ENCODE measurements at places on chromosomes 7 and 10.

GRCh38 chr10:110214371-110214826 lies 7.0 kb downstream of the MXI1 start:
- peak; percentile 17 for DNase-seq

- DNase-seq = no peak
These were observed at the start of gene SCIN for GRCh38 chr7:12570534-12571461. TSS of gene SCIN (plus strand) at chr7:12570720. CDS start at chr7:12570787, 67 bp downstream.

GRCh38 chr10:28386503-28386868 lies 83.6 kb upstream of the MPP7 start:
- no peak for DNase-seq

DNA sequence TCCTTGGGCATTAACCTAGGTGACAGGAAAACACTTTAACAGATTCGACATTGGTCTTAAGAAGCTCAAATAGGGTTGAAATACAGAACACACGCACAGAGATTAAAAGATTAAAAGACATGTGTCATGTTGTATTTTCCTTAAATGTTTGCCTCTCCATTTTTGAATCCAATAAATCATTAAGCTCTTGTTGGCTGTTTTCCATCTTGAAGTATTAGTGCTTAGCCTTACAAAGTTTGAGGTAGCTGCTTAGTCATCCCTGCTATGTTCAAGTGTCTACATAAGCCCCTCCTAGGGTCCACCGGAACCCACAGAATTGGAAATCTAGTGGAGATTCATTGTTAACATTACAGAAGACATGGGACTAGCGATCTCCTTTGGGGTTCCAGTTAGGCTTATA lies 12.7 kb upstream of the GJD4 start:
- DNase-seq = no peak

GRCh38 chr7:1672851-1673486 lies 2.9 kb downstream of the ELFN1 start:
- no peak for DNase-seq

GRCh38 chr7:36045830-36046341 lies 107.2 kb upstream of the EEPD1 start:
- DNase-seq = no peak

DNA sequence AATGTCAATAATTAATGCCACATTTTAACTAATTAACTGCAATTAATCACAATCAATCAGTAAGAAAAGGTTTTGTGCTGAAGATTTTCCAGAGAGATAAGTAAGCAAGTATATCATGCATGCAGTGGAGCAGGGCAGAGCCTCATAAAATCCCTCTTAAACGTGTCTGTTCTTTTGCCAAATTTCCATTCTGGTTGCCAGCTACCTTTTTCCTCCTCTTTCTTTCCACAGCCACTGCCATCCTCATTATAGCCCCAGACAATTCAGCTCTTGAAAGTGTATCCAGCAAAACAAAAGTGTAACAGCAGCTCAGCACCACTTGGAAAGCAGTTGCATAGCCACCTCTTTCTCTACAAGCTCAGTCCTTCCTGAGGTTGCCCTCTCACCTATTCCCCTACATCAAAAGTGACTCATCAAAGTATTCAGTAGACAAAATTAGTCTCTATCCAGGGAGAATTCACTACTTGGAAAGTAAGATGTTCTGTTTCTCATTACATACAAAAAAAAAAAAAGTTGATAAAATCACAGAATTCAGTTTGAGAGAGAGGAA lies 26.9 kb upstream of the EPHB6 start:
- no peak for DNase-seq

GRCh38 chr10:120460776-120461175 lies 3.7 kb downstream of the PLPP4 start:
- DNase-seq = peak; percentile 93

DNA sequence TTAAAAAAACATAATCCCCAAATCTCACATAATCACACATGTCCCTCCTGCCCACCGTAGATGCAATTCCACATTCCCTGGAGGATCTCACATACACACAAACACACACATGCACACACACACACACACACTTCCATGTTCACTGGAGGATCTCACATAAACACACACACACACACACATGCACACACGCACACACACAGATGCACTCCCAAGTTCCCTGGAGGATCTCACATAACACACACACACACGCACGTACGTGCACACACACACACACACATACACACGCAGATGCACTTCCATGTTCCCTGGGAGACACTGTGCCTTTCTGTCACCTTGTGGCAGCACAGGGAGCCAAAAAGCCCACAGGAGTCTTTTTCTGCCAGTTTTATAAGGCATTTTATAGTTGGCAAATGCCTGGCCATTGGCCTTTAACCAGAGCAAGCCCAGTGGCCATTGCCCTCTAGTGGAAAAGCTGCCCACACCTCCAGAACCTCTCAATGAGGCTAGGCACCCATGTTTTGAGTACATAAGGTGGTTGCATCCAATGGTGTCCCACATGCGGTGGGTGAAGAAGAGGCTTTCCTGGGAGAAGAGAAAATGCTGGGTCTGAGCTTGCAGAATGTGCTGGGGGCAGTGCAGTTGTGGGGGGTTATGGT lies 115.4 kb upstream of the ACBD5 start:
- DNase-seq = no peak

DNA sequence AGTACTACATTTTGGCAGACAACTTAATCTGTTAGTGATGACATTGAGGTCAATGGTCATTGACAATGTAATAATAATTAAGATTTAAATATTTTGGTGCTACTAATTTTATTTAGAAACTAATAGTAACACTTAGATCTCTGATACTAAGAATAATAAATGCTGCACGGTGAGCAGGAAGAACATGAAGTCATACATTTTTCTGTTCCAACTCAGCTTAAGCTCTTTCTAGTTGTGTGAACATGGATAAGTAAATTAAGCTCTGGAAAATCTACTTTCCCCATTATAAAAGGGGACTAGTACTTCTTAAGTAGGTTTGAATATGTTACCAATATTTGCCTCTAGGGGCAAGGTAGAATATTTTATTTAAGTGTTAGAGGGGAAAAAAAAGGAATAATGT lies 65.9 kb upstream of the MEOX2 start:
- DNase-seq = no peak

GRCh38 chr7:2360796-2361195 lies 6.2 kb downstream of the EIF3B start:
- DNase-seq = peak; percentile 31

GRCh38 chr7:152894295-152895170 lies 135.0 kb downstream of the ACTR3B start:
- no peak for DNase-seq

GRCh38 chr7:90825779-90826178 lies 229.7 kb downstream of the CDK14 start:
- DNase-seq = peak; percentile 88

GRCh38 chr10:32454148-32454547 lies 8.2 kb downstream of the CCDC7 start:
- no peak for DNase-seq

DNA sequence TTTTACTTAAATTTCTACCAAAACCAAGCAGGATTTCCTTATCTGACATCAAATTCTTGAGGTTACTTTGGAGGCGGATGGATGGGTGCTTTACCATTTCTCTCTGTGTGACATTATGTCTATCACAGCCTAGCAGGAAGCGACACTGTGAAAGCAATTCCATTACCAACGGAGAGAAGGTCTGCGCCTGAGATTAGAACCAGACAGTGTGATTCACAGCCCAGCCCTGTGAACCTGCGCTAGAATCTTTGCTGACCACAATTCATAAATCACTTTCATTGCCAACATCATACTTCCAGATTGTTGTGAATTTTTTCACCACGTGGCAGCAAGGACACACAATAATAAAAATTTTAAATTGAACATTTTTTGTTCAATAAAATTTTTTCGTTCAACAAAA lies 126.5 kb downstream of the CUBN start:
- peak; percentile 96 for DNase-seq

GRCh38 chr7:158828133-158829020 lies 932 bp downstream of the ESYT2 start:
- DNase-seq = peak; percentile 59

- peak; percentile 51 for DNase-seq
These were observed 161.0 kb upstream of the TRIM24 start for GRCh38 chr7:138299066-138299465.

DNA sequence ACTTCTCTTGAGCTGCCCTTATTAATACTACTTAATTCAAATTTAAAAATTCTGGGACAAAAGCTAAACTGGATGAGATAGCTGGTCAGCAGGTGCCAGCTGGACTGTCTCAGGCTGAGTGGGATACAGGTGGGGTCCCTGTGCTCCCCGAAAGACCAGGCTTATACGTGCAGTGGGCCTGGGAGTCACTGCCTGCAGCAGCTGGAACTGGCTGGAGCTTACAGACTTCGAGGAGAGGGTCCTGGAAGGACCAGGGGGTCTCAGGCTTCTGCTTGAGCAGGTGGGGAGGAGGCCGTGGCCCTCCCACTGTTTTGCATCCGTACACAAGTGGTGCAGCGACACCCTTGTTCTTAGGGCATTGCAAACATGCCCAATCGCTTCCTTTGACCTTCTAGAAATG lies 203.7 kb downstream of the GLRX3 start:
- DNase-seq = no peak

- peak; percentile 57 for DNase-seq
These were observed 878.5 kb downstream of the LRMDA start for GRCh38 chr10:76309741-76310587.

DNA sequence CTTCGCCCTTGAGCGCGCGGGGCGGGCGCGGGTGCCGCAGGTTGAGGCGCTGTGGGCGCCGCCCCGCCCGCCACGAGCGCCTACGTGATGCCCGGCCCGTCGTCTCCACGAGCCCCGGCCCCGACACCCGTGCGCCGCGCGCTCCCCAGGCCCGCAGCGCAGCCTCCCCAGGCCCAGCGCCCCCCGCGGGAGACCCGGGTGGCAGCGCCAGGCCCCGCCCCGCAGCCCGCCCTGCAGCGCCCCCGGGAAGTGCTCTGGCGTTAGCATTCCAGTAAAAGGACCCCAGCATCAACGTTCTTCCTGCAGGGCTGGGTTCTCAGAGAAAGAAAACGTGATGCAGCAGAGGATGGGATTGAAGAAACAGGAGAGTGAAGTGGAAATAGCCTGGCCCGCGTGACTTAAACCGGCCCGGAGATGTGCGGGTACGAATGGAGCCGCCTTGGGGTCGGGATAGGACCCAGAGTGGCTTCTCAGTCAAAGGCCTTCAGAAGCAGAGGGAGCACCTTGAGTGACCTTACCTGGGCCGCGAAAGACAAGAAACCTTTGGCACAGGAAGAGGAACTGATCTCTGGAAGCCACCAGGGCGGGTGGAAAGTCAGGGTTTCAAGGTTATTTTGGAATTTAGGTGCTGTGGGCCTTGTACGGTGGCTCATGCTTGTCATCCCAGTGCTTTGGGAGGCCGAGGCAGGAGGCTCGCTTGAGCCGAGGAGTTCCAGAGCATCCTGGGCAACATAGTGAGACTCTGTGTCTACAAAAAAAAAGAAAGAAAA lies 1.8 kb downstream of the PFKP start:
- DNase-seq = no peak

- DNase-seq = no peak
These were observed 655.9 kb downstream of the SDK1 start for GRCh38 chr7:3956949-3957348.

GRCh38 chr7:72275382-72276070 lies 136.6 kb downstream of the CALN1 start:
- DNase-seq = no peak

GRCh38 chr7:88635149-88635548 lies 124.4 kb upstream of the ZNF804B start:
- no peak for DNase-seq

DNA sequence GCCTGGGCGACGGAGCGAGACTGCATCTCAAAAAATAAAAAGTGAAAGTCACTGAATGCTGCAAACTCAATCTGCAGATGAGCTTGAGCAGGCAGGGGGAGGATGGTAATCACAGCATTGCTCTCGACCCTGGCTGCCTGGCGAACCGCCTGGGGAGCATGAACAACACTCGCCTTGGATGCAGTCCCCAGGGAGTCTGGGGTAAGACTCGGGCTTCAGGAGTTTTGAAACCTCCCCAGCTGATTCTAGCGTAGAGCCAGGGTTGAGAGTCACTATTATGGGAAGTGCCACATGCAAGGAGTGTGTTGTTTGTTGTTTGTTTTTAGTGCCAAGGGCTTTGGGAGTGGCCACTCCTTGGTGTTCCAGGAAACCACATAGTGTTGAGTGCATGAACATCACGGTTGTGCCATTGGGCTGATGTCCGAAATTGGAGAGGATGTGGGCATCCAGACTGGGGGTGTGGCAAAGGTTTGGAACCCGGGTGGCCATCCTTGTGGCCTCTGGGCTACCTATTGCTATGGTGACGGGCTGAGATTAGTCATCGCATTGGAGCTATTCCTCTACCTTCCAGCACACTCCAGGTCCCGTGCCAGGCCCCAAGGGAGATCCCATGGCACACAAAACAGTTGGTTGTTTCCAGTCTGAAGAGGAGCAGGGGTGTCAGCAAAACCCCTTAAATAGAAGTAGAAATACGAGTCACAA lies 92.6 kb downstream of the RGS10 start:
- DNase-seq = peak; percentile 86

DNA sequence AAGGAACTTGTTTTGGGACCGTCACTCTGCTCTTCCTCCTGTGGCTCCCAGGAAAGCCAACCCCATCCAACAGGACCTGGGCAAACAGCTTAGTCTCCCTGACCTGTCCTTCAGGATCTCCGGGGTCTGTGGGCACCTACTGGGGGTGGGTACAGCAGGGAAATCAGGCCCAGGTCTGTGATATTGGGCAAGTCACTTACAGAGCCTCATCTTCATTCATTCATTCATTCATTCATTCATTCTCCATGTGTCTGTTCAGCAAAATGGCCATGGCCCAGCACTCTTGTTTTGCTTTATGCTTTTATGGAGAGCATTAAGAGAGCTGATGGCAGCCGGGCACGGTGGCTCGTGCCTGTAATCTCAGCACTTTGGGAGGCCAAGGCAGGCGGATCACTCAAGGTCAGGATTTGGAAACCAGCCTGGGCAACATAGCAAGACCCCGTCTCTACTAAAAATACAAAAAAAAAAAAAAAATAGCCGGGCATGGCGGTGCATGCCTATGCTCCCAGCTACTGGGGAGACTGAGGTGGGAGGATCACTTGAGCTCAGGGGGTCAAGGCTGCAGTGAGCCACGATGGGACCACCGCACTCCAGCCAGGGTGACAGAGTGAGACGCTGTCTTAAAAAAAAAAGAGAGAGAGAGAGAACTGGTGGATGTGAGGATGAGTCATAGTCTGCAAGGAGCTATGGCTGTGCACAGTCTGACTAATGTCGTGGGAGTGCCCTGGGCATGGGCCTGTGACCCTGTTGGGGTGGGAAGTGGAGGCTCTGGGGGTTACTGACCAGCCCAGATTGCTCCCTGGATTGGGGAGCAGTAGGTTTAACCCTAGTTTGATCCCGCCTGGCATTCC lies 54.3 kb downstream of the CLIP2 start:
- peak; percentile 71 for DNase-seq

- no peak for DNase-seq
These were observed 199.9 kb downstream of the KCND2 start for GRCh38 chr7:120472892-120473291.

- DNase-seq = no peak
These were observed 89.1 kb upstream of the IFRD1 start for GRCh38 chr7:112361154-112361553.

Measured in fibroblast of villous mesenchyme (primary cell).